ENCODE measurements at places on chromosomes 1 and 21.

- DNase-seq, result no peak
Measured at GRCh38 chr21:42403611-42404231, at the start of gene UBASH3A. TSS of gene UBASH3A (plus strand) at chr21:42403902. CDS start at chr21:42403946, 44 bp downstream.

DNA sequence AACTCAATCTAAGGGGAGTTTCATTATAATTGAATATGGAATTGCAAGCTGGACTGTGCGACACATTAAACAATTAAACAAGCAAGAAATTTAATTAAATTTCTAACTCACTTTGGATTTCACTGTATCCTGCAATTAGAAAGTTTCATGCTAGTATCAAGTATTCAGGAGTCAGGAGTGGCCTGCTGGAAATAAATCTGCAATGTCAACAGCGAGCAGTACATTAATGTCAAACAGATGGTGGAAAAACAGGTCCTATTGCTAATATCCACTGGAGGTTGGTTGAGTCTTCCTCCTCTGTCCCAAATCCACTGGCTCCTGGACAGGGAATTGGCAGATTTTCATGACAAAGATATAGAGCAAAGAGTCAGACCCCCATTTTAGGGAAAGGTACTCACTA, 237.1 kb downstream of the VAV3 start:
- no peak for DNase-seq

GRCh38 chr1:14339288-14339687, 259.2 kb upstream of the KAZN start:
- no peak for DNase-seq

GRCh38 chr1:6850537-6850936, 65.3 kb downstream of the CAMTA1 start:
- DNase-seq, result no peak

GRCh38 chr1:176119549-176119948, 87.5 kb downstream of the COP1 start:
- DNase-seq, result no peak

DNA sequence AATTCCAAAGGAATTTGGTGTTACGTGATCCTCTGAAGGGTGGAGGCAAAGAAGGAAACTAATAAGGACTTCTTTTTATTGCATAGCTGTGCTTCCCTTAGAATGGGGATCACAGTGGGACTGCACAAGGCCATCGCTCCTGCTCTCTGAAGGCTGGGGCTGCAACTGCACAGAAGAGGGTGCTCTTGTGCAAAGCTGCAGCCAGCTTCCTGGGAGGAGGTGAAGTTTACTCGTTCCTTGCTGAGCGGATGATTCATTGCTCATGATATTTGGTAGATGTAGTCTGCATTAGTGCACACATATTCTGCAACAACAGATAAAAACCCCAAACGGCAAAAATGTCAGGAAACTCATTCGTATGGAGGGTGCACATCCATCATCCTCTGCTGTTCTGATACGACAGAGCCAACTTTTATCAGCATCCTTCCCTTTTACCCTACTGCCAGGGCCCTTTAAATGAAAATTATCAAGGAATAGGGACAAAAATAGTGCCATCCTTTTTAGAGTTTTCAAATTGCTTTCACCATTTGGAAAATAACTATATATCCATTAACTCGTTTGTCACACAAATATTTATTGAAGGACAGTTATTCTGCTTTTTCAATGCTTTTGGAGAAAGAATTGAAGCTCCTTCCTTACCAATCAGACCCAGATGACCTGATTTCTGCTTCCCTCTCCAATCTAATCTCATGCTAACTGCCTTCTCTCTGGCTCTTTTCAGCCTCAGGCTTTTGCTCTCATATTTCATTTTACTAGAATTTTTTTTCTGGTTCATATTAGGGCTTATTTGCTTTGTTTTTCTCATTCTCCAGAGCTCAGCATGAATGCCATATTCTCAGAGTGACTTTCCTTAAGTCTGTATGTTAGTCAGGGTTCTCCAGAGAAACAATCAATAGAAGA, 263.6 kb downstream of the DUSP10 start:
- peak; percentile 22 for DNase-seq

GRCh38 chr1:12549460-12550349, 68.3 kb downstream of the DHRS3 start:
- DNase-seq, result no peak

GRCh38 chr1:212668477-212668876, 31.2 kb downstream of the BATF3 start:
- DNase-seq, result no peak

GRCh38 chr1:11470912-11471311, 8.0 kb upstream of the DISP3 start:
- DNase-seq, result no peak

GRCh38 chr1:107196973-107197562, 56.2 kb downstream of the NTNG1 start:
- DNase-seq, result peak; percentile 37

Measured in endothelial cell (in vitro differentiated cells).